ENCODE measurements at places on chromosomes 16 and 17.

DNA sequence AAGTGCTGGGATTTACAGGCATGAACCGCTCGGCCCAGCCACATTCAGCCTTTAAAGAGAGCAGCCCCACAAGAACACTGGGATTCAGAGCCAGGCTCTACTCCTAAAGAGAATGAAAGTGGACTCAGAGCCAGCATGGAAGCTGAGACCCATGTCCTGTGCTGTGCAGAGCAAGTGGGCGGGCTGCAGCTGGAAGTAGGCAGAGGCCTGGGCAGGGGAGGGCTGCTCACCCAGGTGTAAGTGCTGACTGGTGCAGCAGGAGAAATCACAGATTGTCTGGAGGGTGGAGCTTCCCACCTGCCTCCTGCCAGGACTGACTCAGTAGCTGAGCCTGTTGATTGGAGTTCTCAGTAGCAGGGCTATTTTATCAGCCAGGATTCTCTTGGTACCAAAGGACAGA is 178.7 kb downstream of the KATNIP start:
- DNase-seq = no peak

DNA sequence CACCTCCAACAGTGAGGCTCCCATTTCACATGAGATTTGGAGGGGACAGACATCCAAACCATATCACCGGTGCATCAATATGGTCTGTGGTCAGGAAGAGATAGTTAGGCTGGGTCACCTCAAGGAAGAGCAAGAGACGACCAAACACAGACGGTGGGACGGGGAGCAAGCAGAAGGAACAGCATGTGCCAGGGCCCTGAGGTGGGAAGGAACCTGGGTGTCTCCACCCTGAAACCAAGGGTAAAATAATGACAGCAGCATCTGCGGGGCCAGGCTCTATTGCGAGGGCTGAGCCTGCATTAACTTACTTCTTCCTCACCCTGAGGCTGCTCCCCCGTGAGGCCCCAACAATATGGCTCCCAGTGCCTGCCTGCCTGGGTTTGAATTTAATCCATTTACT is 8.9 kb upstream of the PRSS21 start:
- DNase-seq = no peak

DNA sequence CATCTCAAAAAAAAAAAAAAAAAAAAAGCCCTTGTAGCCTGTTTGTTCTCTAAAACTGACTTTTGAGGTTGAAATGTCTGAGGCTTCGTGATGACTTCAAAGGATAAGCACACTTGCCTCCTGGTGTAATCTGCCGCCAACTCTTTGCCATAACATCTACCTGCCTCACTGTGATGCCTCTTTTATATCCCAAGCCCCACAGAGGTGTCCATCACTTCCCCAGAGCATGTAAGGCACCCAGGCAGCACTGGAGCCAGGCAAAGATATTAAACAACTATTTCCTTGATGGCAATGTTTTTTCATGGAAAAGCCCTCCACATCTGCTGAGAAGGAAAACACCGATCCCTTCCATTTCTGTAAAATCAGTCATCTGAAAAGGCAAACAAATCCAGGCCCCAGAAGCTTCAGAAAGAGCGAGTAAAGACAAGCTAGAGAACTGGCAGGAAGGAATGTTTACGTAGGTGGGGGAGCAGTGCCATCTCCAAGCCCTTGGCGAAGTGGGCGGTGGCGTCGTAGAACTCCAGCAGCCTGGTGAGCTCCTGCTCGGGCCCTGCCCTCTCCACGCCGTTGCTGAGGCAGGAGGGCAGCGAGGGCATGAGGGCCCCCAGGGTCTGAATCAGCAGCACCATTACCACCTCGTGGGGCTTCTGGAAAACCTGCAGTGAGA is 28.6 kb downstream of the COG7 start:
- no peak for DNase-seq

GRCh38 chr17:14121952-14122351 is 52.6 kb downstream of the COX10 start:
- DNase-seq = no peak

DNA sequence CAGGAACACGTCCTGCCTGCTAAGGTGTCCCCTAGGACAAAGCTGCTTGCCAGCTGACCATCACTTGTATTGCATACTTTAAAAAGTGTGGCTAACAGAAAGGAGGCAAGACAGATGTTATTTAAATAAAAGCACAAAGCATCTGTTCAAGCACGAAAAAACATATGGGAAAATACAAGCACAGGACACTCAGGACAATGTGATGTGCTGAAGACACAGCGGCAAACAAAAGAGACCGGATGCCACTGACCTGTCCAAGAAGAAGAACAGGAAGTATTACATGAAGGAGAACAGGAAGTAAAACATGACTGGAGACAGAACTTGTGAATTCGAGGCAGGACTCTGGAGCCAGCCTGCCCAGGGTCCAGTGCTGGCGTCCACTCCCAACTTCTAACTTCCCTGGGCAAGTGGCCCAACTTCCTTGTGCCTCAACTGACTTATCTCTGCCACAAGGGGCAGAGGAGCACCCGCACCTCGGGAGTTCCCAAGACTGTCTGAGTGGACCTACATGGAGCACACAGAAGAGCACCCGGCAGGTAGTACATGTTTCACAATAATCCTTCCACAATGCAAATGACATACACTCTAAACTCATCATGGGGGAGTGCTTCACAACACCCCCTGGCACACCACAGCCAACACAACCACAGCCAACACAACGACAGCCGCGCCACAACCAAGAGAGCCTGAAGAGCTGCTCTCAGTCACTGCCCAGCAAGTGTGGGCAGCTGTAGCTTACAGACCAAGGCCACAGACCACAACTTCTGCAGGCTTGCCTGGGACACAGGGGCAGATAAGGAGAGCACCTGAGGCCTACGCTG is 36.6 kb downstream of the ANKRD11 start:
- no peak for DNase-seq

DNA sequence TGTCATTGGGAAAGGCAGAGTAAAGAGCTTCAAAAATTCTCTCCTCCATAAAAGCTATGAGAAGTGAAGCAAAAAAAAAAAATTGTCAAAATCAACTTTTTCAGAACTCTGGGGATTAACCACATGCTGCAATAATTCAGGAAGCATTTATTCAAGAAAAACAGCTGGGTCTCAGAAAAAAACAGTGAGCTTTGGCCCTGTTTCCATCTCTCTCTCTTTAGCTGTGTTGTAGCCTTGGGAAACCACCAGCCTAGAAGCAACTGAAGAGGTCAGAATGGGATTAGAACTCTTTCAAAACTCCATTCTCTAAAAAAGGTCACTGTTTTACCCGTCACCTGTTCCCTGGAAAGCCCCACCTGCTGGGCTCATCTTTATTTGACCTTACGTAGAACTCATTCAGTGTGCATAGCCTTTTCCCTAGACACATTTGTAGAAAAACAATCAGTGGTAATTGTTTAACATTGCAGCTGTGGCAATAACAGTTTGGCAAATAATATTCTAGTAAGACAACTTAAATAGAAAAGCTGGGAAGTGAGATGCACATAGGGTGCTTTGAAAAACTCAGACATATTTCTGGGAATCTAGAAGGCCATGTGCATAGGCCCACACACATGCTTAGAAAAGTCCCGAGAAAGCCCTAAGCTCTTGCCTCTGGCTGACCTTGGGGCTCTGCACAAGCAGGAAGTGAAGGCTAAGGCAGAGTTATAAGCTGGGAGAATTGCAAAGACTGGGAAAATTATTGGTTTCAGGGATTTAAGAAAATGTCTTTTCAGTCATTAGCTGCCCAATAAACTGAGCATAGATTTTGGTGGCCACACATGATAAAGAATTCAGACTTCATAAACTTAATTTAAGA is 18.0 kb downstream of the SLC5A11 start:
- no peak for DNase-seq

Measured in neural crest cell (in vitro differentiated cells).